Activated T-helper 1 cell treated with anti-CD3 and anti-CD28 coated beads, Interleukin-2, amount 50 U/mL, for 16 hours (primary cell): ENCODE measurements at places on chromosomes 5 and 9.

DNA sequence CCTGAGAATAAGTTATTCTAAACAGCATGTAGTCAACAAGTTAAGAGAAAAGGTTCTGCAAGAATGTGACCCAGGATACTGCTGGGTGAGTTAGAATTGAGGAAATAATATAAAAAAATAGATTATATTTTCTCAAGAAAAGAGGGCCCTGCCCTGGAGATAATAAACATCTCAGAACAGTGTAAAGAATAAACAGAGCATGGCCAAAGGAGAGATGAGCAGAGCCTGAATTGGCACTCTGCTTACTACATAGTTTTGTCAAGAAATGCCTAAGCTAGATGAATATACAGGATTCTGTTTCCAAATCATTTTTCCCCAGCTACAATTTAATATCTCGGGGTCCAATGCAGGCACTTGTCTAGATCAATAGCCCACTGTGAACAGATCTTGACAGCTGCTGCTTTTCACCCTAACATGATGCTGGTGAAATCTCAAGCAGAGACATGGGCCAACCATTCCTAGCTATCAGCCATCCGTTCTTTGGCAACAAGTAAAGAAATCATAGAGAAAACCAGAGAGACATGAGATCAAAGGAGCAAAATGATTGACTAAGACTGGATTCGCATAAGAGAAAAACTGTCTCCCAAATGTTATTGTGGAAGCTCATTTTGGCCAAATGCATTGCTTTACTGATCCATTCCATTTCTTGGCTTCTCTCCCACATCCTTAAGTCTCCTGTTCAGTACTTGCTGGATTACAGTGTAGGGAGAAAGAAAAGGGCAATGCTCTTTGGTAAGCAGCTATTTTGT lies 173.2 kb downstream of the PRELID2 start:
- no peak for DNase-seq

- DNase-seq: no peak
Observed at GRCh38 chr9:35923927-35924763, 14.9 kb downstream of the SPAAR start.

DNA sequence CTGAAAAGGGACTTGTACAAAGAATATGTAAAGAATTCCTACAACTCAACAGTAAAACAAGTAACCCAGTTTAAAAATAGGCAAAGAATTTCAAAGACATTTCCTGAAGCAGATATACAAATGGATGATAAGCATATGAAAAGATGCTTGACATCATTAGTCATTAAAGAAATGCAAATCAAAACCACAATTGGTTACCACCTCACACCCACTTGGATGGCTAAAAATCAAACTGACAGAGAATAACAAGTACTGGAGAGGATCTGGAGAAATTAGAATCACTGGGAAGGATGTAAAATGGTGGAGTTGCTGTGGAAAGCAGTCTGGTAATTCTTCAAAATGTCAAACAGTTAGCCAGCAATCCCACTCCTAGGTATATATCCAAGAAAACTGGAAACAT lies 12.5 kb upstream of the FOXE1 start:
- DNase-seq: no peak

DNA sequence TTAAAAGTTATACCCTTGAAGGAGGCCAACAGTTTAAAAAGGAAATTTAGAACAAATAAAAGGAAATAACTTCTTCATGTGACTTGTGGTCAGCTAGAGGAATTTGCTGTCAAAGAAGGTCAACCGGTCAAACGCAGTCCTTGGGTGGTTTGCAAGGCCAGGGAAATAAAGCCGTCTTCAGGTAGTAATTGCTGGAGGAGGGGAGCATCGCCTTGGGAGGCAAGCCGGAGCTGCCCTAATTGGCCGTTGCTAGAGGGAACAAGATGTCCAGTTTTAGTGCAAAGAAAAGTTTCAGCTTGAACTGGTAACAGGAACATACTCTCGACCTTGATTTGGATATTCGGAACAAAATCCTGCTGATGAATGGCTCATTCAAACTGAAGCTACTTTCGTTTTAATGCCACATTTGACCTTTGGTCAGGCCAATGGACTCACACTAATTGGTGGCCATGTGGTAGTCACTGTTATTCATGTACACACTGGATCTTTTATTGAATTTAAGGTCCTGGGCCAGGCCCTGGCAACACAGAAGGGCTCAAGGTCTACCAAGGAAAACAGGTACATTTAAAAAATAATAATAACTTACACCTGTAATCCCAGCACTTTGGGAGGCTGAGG lies 47.0 kb upstream of the MYO10 start:
- DNase-seq: no peak

- DNase-seq: no peak
Observed at GRCh38 chr5:4058899-4059298, 463.3 kb downstream of the IRX1 start.

- DNase-seq: no peak
Observed at GRCh38 chr5:107099506-107099905, 571.2 kb downstream of the EFNA5 start.

- no peak for DNase-seq
Observed at GRCh38 chr5:149809931-149810691, 80.0 kb downstream of the PPARGC1B start.

GRCh38 chr9:69469136-69469535 lies 144.1 kb downstream of the ENTREP1 start:
- no peak for DNase-seq

- no peak for DNase-seq
Observed at GRCh38 chr5:15889001-15889400, 290.6 kb downstream of the MARCHF11 start.

- DNase-seq: no peak
Observed at GRCh38 chr9:129264388-129264787, 86.3 kb upstream of the IER5L start.

- DNase-seq: no peak
Observed at GRCh38 chr9:97431044-97431441, 19.1 kb downstream of the TDRD7 start.

GRCh38 chr9:84748112-84748511 lies 78.6 kb downstream of the NTRK2 start:
- no peak for DNase-seq

GRCh38 chr5:68115584-68115983 lies 100.0 kb upstream of the PIK3R1 start:
- no peak for DNase-seq

- DNase-seq: no peak
Observed at GRCh38 chr5:120293796-120294195, 170.3 kb upstream of the PRR16 start.

- DNase-seq: no peak
Observed at GRCh38 chr5:11596657-11597071, 307.6 kb downstream of the CTNND2 start.

GRCh38 chr5:166441-167372 lies 24.6 kb upstream of the LRRC14B start:
- no peak for DNase-seq

- no peak for DNase-seq
Observed at GRCh38 chr9:4668604-4669003, 2.3 kb upstream of the SPATA6L start.

DNA sequence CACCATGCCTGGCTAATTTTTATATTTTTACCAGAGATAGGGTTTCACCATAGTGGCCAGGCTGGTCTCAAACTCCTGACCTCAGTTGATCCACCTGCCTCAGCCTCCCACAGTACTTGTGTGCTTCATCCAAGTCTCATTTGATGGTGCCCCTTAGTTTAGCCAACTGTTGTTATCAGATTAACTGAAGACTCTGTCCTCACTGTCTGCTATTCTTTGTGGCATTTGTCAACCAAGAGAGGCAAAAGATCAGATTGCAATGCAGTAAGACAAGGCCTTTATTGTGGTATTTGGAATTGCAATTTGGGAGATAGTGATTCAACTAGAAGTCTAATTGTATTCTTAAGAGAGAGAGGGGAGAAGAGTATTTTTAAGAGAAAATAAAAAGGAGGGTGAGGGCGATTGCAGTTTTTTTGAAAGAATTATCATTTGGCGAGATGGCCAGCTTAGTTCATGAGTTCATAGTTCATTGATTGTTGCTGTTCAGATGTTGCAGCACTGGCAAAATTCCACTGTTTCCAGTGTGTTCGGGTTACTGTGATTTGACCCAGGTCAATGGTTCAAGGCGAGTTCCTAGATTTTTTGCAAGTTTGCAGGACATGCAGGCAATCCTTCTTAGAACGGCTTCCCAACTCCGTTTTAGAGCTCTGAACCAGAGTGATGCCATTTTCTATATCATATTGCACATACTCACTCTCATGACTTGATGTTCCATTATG lies 1156.9 kb downstream of the CDH9 start:
- DNase-seq: no peak

DNA sequence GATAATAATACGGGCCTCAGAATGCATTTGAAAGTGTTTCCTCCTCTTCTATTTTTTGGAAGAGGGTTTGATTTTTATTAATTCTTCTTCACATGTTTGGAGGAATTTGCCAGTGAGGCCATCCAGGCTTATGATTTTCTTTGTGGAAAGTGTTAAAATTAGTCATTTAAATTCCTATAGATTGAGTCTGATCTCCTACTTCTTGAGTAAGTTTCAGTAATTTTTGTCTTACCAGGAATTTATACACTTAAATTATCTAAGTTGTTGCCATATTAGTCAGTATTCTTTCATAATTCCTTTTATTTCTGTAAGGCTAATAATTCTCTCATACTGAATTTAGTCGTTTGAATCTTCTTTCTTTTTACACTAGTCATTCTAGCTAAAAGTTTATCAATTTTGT lies 25.2 kb upstream of the HAPLN1 start:
- no peak for DNase-seq

DNA sequence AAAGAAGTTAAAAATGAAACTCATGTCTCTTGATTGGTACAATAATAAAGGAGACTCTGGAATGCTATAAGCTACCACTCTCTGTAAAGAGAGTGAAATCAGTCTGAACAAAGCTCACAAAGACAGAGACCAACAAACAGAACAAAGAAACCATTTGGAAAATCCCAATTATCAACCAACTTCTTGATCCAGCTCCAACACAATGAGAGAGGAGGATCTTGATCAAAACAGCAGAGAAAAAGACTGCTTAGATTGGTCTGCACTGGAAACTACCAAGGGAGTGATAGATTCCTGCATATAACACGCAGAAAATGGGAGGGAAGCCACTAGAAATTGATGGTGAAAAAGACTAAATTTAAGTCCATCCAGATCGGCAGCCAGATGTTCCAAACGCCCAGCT lies 23.1 kb upstream of the RNF38 start:
- no peak for DNase-seq

- no peak for DNase-seq
Observed at GRCh38 chr9:134314039-134314949, 12.0 kb upstream of the RXRA start.

DNA sequence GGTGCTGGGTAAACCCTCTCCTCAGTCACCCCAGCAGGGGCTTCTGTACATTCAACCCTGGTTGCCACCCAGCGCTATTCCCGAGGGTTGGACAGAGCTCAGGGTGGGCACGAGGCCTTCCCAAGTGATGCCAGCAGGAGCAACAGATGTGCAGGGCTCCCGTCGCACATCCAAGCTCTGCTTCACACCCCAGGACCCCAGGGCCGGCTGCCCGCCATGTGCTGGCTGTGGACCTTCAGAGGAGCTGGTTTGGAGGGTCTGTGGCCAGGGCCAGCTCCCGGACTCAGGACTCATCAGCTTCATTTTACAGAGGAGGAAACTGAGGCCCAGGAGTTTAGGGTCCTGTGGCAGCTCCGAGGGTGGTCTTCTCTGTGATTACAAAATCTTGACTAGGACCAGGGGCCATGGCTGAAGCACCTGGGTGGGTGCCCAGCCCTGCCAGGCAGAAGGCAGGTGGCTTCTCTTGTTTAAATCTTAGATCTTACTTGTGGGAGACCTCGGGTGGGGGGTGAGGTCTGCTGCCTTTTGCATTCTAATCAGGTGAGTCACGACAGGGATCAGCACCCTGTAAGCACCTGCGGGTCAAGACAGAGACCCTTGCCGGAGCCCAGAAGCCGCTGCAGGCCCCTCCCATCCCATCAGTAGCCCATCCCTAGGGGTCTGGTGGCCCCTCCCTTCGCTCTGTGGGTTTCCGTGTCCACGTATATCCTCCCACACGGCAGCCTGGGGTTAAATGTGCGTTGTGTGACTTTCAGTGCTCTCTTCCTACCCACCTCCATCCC lies 2.1 kb upstream of the SLC12A7 start:
- no peak for DNase-seq

- DNase-seq: no peak
Observed at GRCh38 chr9:88742483-88742882, 207.5 kb downstream of the NXNL2 start.

- DNase-seq: no peak
Observed at GRCh38 chr5:91168859-91169258, 214.3 kb downstream of the ARRDC3 start.

DNA sequence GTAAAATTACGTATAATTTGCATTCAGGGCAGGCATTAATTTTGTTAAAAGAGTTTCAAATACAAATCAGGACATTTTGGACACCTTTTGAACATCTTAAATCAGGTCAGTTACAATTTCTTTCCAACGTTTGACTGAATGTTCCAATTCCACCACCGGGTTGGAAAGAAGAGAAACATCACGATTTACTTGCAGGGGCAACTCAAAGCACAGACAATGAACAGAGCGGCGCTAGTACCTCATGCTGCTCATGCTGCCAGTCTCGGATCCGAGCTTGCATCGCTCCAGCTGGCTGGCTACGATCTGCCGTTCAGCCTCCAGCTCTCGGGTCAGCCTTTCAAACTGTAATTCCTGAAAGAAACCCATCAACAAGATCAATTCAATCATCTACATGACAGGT lies 339.5 kb downstream of the CTNND2 start:
- DNase-seq: no peak

DNA sequence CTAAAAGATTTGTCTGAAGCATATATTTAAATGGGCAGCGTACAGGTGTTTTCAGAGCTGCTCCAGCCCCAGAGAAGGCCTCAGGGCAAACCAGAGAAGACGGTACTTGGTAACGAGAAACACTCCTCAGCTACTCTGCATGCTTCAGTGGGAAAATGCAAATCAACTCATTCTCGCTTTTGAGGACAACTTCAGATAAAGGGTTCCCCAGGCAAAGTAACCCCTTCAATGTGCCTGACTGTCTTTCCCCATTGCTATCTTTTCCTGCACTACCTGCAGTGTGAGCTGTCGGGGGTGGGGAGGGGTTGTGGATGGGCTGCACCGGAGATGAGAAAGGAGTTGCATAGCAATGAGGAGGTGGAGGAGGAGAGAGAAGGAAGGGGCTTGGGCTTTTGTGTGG lies 339.7 kb upstream of the CLINT1 start:
- no peak for DNase-seq

DNA sequence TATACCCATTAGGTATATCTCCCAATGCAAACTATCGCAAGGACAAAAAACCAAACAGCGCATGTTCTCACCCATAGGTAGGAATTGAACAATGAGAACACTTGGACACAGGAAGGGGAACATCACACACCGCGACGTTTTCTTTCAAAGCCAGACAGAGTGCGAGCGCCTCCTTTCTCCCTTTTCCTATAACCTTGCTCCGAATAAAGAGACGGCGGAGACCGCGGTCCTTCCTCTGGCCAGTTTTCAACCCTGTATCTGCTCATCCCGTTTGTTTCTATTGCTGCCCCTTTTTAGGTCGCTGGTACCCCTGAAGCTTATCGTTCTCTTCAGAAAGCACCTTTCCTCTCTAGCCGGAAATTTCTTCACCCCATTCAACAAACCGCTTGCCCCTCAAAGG lies 1.3 kb downstream of the LVRN start:
- DNase-seq: no peak
